ENCODE measurements at places on chromosomes 1 and 21.

GRCh38 chr1:156241311-156241811 lies 623 bp upstream of the BGLAP start:
- DNase-seq, result no peak

DNA sequence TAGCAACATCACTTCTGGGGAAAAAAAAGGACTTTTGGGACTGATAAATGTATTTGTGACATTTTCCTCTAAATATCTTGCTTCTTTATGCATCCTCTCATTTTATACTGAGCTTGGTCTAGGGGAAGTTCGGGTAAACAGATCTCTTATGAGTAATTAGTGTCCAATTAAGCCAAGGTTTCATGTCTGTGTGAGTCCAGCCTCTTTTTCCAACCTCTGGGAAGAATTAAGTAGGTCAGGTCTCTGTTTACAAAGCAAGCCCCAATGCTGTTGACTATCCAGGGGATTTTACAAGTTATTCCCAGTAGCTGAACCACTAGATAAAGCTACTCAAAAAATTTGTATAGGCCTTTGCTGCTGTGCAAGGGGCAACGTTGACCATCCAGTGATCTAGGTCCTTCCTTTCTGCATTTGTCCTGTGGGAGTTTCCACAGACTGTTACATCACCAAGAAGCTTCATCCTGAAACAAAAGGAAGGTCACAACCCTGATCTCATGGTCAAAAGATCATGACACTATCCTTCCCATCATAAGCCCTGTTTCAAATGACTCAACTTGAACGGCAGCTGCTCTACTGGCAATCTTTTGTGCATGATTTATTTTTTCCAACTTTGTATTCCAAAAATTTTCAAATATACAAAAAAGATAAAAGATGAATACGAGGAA lies 74.3 kb downstream of the ETS2 start:
- no peak for DNase-seq

- DNase-seq, result no peak
These were observed 57.9 kb downstream of the ACBD6 start for GRCh38 chr1:180444522-180444921.

GRCh38 chr1:198416296-198416695 lies 124.2 kb downstream of the ATP6V1G3 start:
- DNase-seq, result no peak

DNA sequence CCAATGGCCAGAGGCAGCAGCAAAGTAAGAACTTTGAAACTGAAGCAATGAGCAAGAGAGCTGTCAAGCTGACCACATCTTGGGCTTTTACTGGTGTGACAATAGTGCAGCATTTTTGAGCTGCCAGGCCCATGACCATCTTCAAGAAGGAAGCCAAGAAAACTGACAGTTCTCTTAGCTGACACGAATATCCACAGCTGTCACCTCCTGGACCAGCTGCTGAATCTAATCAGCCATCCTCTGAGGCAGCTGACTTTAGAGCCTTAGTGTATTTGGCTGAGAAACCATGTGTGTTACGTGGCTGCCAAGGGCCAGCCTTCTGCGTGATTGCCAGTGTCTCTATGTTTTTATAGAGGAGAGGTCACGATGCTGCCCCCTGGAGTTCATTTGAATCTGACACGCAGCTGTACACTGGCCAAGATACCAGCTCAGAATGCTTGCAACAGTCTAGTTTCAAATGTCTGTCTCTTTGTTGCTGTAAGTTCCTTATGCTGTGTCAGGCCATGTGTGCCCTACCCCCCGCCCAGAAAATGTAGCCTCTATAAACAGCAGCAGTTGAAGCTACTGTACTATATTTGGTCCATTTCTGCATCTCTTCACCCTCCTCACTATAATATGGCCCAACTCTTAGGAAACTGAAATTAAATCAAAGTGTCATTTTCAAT lies 39.7 kb downstream of the PALMD start:
- peak; percentile 3 for DNase-seq

Measured in CD4-positive, alpha-beta T cell treated with Interleukin-6 at 100 ng/mL for 8 hours (primary cell).